ENCODE measurements at places on chromosomes 3 and 15. TPM values are rescaled to one million over a fixed set of nuclear protein-coding genes. Genes with fewer than 3 reads are reported as not detected.
A peak's percentile ranks its signal among the peaks of the same experiment; 100 is the strongest.

Gene PAQR9
- not detected for total RNA-seq

Gene CRABP1
- not detected for total RNA-seq

Gene TAGLN3
- not detected for total RNA-seq

Gene B3GNT5
- total RNA-seq: not detected

Gene GOLGA8G
- total RNA-seq: not detected

Gene MYO5A
- 23.2 TPM for total RNA-seq

Gene C2CD4A
- not detected for total RNA-seq

- H3K36me3 ChIP-seq: no peaks in the 10 kb centered on the region
- H3K27me3 ChIP-seq: peaks cover 5% of the 10 kb centered on the region
- DNase-seq: no peak
- H3K4me1 ChIP-seq: no peaks in the 10 kb centered on the region
Measured at GRCh38 chr3:127374086-127375010, 86.5 kb upstream of the PRR20G start.

DNA sequence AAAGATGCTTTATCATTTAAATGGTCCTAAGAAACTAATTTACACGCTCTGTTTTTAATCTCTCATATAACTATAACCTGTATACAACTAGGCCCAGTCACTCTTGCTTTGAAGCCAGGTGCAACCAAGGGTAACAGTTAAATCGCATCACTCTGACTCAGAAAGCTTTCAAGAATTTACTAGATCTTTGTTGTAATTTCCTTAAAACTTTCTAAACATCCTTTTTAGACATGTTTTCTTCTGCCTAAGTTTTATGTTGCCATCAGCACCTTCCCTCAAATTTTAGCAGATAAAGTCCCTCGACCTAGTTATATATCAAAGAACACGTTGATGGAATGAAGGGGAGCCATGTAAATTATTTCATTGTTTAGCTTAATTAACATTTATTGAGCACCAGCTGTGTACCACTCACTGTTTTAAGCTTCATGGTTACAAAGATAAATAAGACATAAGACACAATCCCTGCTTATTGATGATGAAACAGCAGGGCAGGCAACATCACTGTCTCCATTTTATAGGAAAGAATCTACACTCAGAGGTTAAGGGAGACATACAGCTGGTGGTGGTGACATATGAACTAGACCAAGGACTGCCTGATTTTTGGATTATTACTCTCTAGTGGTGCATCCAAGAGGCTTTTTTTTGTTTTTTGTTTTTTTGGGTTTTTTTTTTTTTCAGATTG, 101.0 kb downstream of the CD200R1L start:
- H3K36me3 ChIP-seq: no peaks in the 10 kb centered on the region
- no peak overlapping the region for H3K27ac ChIP-seq
- no peak overlapping the region for H3K4me3 ChIP-seq
- no peaks in the 10 kb centered on the region for H3K27me3 ChIP-seq
- H3K4me1 ChIP-seq: peaks cover 11% of the 10 kb centered on the region

- peaks cover 2% of the 10 kb centered on the region for H3K27me3 ChIP-seq
- no peaks in the 10 kb centered on the region for H3K4me1 ChIP-seq
- H3K27ac ChIP-seq: no peak overlapping the region
- no peaks in the 10 kb centered on the region for H3K36me3 ChIP-seq
- H3K4me3 ChIP-seq: no peak overlapping the region
Measured at GRCh38 chr3:150913133-150913922, 8.1 kb upstream of the MINDY4B start.

DNA sequence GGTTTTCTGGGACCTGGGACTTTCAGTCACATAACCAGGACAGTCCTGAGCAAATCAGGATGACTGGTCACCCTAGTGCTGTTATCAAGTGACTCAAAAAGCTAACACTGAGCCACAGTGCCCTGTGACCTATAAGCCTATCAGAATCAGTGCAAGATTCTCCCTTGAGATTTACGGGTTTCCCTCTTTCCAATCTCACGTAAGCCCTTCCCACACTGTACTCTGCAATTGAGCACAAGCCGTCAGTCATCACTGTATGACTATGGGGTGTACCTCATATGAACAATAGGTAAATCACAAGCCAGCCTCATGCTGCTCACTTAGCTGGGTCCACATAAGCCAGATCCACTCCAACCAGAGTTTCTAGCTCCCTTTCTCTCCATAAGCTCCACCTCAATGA, 21.0 kb upstream of the CLDN18 start:
- H3K27ac ChIP-seq: no peak overlapping the region
- H3K4me3 ChIP-seq: no peak overlapping the region
- DNase-seq: no peak
- H3K36me3 ChIP-seq: no peaks in the 10 kb centered on the region
- no peaks in the 10 kb centered on the region for H3K4me1 ChIP-seq

GRCh38 chr3:150867434-150867833, 37.8 kb downstream of the MINDY4B start:
- no peaks in the 10 kb centered on the region for H3K36me3 ChIP-seq
- H3K27me3 ChIP-seq: peaks cover 10% of the 10 kb centered on the region
- no peak overlapping the region for H3K4me3 ChIP-seq
- no peak overlapping the region for H3K27ac ChIP-seq

- no peak overlapping the region for H3K27ac ChIP-seq
- H3K4me3 ChIP-seq: no peak overlapping the region
- peaks cover 10% of the 10 kb centered on the region for H3K27me3 ChIP-seq
- H3K36me3 ChIP-seq: no peaks in the 10 kb centered on the region
- H3K4me1 ChIP-seq: no peaks in the 10 kb centered on the region
Measured at GRCh38 chr15:47997195-47998080, 123.4 kb upstream of the SLC24A5 start.

- DNase-seq: peak; percentile 90
- no peaks in the 10 kb centered on the region for H3K27me3 ChIP-seq
- H3K27ac ChIP-seq: peak overlapping the region; percentile 99
- peaks cover 99% of the 10 kb centered on the region for H3K4me1 ChIP-seq
- H3K36me3 ChIP-seq: peaks cover 75% of the 10 kb centered on the region
Measured at GRCh38 chr3:30657914-30658313, 51.5 kb downstream of the TGFBR2 start.

- no peak overlapping the region for H3K27ac ChIP-seq
- H3K4me3 ChIP-seq: no peak overlapping the region
- H3K4me1 ChIP-seq: peaks cover 13% of the 10 kb centered on the region
Measured at GRCh38 chr15:35533130-35534110, 12.5 kb downstream of the DPH6 start.

GRCh38 chr15:77656294-77656693, 23.6 kb upstream of the LINGO1 start:
- no peak for DNase-seq
- no peak overlapping the region for H3K27ac ChIP-seq
- no peaks in the 10 kb centered on the region for H3K36me3 ChIP-seq
- peaks cover 29% of the 10 kb centered on the region for H3K27me3 ChIP-seq
- no peak overlapping the region for H3K4me3 ChIP-seq

DNA sequence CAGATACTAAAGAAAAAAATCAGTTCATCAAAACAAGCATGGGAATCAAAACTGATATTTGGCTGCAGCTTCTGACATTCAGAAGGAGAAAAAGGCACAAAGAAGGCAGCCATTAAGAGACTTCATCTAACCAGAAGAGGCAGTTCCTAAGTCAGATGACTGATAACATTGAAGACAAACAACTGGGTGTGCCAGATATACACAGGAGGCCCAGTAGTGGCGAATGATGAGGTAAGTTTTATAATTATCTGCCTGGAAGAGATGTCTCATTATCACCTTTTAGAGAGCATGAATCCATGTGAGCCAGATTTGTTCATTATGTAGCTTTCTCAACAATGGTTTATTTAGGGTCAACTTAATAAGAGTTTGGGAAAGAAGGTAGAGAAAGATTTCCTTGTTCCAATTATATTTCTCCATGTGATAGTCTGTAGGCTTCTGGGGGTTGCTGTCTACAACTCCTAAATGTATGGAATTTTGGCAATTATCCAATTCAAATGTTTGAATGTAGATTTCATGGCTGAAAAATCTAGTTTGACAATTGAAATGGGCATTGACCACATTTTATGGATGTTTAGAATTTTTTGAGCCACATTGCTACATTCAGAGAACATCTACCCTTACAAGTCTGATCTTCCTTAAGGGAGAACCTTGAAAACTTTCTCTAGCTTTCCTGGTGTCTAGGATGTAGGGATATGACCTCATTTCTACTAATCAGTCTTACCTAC, 50.4 kb upstream of the RASGRF1 start:
- no peak overlapping the region for H3K27ac ChIP-seq
- no peaks in the 10 kb centered on the region for H3K36me3 ChIP-seq

GRCh38 chr3:299590-300301, 103.2 kb downstream of the CHL1 start:
- no peaks in the 10 kb centered on the region for H3K36me3 ChIP-seq
- H3K4me3 ChIP-seq: no peak overlapping the region
- no peak for DNase-seq
- no peak overlapping the region for H3K27ac ChIP-seq

DNA sequence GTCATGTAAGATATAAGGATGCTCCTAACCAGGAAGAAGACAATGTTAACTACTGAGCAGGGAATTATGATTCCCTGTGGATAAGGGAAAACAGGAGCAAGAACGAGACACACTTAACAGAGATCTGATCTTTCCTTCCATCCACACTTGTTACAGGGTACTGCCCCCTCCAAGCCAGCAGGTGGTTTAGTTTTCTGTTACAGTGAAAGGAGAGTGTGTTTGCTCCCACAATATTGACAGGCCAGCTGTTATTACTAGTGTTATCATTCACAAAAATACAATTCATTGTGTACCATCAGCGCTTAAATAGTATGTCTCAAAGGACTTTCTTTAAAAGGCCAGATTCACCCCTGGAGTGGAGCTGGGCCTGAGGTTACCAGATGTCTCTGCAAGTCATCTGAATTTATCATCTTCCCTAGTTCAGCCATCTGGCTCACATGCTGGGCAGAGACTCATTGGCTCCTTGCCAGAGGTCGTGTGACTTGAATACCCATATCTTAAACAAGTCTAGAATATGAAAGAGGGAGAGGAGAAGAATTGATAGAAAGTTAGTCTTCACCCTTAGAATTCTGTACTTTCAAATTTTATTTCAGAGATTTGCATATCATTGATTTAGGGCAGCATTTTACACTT, 16.8 kb upstream of the FMN1 start:
- H3K27me3 ChIP-seq: no peaks in the 10 kb centered on the region
- H3K36me3 ChIP-seq: no peaks in the 10 kb centered on the region
- DNase-seq: no peak
- H3K4me3 ChIP-seq: no peak overlapping the region
- no peak overlapping the region for H3K27ac ChIP-seq

DNA sequence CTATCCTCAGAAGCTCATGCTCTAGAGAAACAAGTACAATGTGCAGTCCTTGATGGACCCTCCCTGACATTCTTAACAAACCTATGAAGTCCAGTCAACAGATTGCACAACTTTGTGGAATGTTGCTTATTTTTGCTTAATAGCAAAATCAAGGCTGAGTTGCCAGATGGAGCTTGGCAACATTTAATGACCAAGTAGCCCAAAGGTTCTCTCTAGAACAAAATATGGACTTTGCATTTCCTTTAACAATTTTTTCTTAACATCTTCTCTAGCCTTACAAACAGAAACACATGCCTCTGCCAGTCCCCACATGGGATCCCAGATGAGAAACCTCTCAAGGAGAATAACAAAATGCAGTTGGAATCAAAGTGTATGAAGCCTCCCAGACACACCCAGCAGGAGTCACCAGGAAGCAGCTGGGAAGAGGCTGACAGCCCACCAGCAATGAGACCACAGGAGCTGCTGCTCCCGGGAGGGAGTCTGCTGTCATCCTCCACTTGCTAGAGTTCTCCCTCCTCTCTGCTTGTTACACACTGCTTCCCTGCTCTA, 422.5 kb upstream of the CDIN1 start:
- no peak overlapping the region for H3K4me3 ChIP-seq
- no peak overlapping the region for H3K27ac ChIP-seq

GRCh38 chr3:132394320-132394719, 23.0 kb upstream of the DNAJC13 start:
- H3K27ac ChIP-seq: no peak overlapping the region
- H3K36me3 ChIP-seq: no peaks in the 10 kb centered on the region
- DNase-seq: no peak
- no peaks in the 10 kb centered on the region for H3K4me1 ChIP-seq

DNA sequence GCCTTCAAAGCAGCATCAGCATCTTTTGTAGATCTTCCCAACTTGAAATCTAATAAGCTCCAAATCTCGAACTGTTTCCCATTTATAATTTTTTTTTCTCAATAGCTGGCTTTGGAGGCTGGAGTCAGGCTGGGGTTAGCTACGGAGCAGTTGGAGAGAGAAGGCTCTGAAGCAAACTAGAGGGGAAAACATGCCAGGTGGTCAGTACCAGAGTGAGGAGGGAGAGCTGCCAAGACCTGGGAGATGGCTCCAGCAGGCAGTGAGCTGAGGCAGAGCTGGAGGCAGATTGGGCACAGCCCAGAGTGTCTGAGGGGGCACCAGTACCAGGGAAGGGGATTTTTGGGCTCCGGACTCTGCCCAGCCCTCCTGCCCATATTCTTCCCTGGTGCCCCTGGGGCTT, 311.2 kb downstream of the RPLP1 start:
- H3K27ac ChIP-seq: peak overlapping the region; percentile 24
- no peaks in the 10 kb centered on the region for H3K36me3 ChIP-seq
- no peak overlapping the region for H3K4me3 ChIP-seq
- peaks cover 6% of the 10 kb centered on the region for H3K27me3 ChIP-seq

DNA sequence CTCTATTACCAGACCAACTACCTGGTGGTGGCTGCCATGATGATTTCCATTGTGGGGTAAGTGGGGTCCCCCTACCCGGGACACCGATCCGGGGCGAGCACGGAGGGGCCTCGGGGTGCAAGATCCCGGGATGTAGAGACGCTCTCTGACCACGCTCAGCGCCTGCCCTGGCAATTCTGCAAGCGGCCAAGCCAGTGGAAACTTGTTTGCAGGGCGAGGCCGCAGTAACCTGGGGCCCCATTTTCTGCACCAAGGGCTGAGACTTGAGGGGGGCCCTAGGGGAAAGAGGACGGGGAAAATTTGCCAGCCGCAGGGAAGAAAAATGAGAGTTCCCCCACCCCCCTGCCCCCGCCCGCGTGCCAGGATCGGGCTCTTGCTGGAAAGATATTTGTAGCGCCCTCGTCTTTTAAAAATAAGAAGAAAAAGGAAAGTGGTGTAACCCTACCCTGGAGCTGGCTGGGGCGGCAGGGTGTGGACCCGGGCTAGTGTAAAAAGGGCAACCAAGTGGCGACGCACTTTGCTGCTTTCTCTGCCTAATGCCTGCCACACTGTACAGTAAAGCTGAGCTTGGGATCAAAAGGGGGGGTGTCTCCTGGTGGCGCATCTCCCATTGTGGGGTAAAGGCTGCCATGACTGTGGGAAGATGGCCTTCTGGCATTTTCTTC, 563 bp downstream of the ARL6IP5 start:
- H3K36me3 ChIP-seq: peaks cover 14% of the 10 kb centered on the region
- no peak for DNase-seq
- peaks cover 83% of the 10 kb centered on the region for H3K4me1 ChIP-seq

- H3K4me3 ChIP-seq: no peak overlapping the region
- H3K4me1 ChIP-seq: peaks cover 2% of the 10 kb centered on the region
- DNase-seq: no peak
- H3K36me3 ChIP-seq: peaks cover 44% of the 10 kb centered on the region
Measured at GRCh38 chr3:196377321-196377720, 39.1 kb upstream of the TM4SF19 start.

DNA sequence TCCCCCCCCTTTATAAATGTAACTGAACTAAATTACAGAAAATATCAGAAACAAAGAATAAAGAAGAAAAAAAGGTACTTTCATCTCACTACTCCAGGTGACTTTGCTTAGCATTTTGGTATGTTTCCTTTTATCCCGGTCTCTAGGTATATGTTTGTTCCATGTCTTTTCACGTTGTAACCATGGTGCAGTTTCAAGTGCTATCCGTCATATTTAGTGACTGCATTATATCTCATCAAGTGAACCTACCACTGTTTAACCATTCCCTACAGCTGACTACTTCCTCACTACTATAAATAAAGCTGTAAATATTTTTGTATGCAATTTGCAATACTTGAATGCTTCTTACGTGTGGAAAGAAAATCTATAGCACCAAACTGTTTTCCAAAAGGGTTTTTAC, 2.2 kb downstream of the BTBD1 start:
- no peaks in the 10 kb centered on the region for H3K27me3 ChIP-seq
- H3K36me3 ChIP-seq: peaks cover 2% of the 10 kb centered on the region
- no peak overlapping the region for H3K4me3 ChIP-seq
- DNase-seq: no peak
- H3K4me1 ChIP-seq: peaks cover 34% of the 10 kb centered on the region
